AG20443 (cell line): ENCODE measurements at places on chromosomes 7 and 10.

DNA sequence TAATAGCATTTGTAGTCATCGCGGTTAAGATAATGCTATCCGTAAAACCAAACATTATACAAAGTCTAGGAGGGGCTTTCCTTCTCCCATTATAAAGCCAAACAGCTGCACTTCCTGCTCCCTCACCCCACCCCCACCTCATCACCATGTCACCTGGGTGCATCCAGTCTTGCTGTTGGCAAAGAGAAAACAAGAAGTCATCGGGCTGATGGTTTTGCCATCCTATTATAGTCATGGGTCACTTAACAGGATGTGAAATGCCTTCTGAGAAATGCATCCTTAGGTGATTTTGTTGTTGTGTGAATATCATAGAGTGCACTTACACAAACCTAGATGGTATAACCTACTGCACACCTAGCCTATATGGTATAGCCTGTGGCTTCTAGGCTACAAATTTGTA lies 157.0 kb downstream of the BMPER start:
- DNase-seq = no peak

DNA sequence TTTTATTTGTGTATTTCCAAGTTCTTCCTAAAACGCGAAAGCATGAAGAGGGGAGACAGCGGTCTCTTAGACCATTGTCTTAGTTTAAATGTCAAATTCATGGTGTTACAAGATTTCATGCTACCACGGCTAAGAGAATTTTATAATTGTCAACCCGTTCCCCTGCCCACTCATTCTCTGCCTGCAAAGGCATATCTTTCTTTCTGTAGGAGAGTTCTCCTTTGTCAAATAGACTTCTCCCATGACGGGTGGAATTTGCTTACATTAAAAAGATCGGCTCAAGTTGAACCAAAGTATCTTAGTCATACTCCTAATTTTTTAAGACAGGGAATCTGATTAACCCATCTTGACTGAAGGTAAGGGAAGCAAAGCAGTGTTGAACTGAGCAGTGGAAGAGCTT lies 539.2 kb downstream of the REEP3 start:
- DNase-seq = no peak

DNA sequence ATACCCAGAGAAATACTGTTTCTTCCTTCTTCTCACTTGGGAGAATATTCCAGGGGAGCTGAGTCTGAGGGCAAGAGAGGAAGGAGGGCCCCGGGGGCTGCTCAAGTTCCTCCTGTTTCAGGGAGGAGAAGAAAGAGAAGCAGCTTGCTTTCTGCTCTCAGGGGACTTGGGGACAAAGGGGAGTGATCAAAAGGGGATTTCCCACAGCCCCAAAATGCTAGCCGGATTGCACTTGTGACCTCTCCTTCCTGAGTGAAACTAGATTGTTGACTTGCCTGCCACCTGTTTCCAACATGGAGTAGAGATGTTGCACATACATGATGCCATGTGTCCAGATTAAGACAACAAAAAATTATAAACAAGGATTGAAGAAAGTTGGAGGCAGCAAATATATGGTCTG lies 28.7 kb upstream of the PDCD4 start:
- no peak for DNase-seq

DNA sequence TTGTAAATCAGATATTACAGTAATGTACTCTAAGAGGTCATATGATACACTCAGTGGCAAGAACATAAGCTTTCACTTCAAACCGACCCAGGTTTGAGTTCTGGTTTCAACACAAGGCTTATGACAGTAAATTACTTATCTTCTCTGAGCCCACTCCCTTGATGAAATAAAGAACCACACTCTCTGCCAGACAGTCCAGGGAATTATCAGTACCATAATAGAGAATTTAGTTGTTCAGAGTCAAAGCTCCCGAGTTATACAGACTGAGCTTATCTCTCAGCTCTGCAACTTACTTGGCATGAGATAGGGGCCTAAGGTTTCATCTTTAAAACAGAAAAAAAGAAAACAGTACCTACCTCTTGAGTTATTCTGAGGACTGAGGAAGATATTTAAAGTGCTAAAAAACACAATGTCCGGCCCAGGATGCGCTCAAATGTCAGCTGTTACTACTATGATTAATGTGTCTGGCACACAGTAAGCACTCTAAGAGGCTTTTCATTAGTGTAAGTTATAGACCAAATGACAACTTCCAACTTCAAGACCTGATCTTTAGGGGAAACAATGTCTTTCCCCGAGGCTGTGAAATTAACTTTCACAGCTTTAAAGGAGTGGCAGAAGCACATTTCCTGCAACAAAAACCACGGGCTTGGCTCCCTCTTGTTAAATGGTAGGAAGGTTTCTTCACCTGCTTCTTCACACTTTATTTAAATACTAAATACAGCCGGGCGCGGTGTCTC lies 38.1 kb downstream of the UBE2H start:
- DNase-seq = no peak

DNA sequence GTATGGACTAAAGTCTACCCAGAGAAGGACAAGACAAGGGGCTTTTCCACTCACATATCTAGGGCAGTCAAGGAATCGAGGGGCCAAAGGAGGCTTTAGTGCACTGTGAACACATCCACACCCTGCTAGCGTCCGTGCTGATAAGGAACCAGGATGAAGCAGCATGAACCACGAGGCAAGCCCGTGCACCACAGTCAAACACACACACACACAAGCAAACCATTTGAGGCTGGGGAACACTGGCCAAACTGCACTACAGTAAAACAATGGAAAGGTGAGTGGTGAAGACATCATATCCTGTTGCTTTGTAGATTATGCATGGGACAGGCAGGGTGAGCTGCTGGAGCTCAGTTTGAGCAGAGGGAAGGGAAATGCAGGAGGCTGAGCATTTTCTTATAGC lies 177.4 kb upstream of the CDCA7L start:
- no peak for DNase-seq

- peak; percentile 75 for DNase-seq
Measured at GRCh38 chr10:124063750-124064603, 29.4 kb downstream of the CHST15 start.

DNA sequence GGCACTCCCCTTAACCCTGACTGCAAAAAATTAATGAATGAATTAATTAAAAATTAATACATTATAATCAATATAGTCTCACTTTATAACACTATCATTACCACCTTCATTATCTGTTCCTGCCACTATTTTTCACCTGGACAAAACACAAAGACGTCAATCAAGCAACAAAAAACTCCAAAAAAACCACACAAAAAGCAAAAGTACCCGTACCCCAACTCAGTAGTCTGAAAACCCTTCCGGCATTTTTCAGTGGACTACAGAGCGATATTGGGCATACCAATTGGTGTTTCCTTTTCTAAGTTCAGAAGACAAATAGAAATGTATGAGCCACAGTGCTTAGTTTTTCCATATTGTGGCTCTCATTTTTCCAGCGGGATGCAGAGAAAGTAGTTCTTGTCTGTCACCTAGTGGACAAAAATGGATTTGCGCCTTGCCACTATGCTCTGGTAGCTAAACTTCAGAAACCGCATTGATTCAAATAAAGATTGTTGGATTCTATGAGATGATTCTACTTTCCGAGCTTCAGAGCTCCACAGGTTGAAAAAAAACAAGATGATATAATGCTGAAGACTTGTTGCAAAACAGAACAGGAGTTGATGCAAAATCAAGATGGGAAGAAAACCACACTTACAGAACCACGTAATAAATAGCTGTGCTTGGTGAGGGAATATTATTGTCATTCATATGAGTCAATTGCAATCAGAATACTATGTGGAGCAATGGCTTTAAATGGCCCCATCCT lies 50.6 kb upstream of the ITGB1 start:
- peak; percentile 56 for DNase-seq

GRCh38 chr7:1748839-1749173 lies 78.7 kb downstream of the ELFN1 start:
- DNase-seq = no peak

DNA sequence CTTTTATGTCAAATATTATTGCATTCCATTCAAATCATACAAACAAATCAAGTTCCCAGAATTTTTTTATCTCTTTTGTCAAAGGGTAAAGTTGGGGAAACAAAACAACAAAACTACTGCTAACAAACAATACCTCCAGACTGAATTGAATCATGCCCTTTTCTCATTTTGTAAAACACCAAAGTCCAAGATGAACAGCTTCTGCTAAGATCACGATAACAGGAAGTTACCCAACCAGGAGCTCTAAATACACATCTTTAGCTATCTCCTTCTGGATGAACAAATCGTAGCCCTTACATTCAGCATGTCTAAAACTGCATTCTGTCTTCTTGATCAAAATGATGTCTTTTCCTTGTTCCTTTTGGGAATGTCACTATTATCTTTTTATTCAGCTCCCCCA lies 97.4 kb downstream of the CTTNBP2 start:
- no peak for DNase-seq

DNA sequence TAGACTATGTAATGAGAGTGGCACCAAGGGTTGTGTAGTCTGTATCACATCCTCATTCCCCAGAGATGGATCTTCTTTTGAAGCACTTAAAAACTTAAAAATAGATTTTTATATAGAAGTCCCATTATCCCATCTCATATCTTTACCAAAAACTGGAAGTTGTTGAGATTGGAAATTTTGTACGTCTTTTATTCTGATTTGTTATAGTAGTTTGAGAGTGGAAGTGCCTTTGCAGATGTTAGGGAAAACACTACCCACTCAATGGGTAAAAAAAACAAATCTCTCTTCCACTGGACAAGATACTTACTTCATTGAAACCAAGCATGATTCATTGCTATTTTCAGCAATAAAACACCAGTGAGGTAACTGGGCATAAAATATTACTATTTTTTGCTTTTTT lies 184.4 kb downstream of the MACC1 start:
- no peak for DNase-seq

DNA sequence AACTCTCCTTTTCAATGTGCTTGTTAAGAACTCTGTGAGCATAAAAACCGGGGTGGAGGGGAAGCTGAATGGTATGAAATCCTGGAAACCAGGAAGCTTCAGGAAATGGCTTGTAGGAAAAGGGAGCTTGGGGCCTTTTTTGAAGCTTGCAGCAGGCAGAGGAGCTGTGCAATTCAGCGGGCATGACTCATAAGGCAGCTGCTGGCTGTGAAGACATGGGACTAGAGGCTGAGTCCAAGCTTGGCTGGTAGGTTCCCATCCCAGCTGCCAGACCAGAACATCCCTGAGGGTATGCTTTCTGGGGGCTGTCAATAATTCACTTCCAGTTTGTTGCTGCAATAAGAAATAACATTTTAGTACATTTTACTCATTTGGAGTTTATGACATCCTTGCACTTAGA lies 36.8 kb upstream of the CDC14C start:
- peak; percentile 23 for DNase-seq

DNA sequence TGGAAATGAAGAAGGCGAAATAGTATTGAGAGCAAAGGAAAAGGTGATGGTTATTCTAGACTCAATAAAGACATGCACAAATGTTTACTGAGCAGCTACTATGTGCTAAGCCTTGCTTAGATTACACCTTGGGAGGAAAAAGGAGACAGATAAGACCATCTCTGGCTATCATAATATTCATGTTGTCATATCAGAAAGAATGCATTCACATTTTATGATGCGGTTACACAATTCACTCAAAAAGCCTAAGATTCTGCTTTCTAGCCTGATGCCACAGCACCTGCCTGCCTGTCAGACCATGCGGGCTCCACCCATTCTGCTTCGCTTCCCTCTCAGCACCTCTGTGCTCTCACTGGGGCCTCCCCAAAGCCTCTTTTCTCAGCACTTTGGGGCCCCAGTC lies 100.9 kb downstream of the JCAD start:
- no peak for DNase-seq

DNA sequence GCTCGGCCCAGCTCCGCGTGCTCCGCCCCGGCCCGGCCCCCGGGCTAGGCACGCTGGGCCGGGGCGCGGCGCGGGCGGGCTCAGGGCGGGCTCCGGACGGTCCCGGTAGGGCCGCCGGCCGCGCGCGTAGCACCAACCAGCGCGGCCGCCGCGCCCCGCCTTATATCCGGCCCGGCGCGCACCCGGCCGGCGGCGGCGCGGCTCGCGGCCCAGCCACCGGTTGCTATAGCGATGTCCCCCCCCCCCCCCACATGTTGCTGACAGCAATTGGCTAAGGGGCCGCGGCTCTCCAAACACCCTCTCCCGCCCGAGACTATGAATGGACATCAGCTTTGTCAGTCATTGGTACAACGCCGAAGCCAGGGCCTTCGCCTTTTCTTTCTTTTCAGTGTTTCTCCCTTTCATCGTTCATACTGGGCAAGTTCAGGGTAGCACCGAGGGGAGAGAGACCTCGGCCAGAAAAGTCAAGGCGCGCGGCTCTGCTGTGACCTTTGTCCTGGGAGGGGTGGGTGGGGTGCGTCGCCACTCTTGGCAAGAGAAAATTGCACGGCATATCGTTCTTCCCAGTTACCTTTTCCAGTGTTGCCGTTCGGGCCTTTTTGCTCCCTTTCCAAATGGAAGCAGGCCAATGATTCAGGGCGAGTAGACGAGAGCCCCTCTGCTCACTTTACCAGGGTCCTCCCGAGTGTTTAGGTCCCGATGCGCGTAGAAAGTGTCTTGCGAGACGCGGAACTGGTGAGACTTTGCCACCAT lies 354.2 kb downstream of the DNAJB6 start:
- DNase-seq = peak; percentile 80

DNA sequence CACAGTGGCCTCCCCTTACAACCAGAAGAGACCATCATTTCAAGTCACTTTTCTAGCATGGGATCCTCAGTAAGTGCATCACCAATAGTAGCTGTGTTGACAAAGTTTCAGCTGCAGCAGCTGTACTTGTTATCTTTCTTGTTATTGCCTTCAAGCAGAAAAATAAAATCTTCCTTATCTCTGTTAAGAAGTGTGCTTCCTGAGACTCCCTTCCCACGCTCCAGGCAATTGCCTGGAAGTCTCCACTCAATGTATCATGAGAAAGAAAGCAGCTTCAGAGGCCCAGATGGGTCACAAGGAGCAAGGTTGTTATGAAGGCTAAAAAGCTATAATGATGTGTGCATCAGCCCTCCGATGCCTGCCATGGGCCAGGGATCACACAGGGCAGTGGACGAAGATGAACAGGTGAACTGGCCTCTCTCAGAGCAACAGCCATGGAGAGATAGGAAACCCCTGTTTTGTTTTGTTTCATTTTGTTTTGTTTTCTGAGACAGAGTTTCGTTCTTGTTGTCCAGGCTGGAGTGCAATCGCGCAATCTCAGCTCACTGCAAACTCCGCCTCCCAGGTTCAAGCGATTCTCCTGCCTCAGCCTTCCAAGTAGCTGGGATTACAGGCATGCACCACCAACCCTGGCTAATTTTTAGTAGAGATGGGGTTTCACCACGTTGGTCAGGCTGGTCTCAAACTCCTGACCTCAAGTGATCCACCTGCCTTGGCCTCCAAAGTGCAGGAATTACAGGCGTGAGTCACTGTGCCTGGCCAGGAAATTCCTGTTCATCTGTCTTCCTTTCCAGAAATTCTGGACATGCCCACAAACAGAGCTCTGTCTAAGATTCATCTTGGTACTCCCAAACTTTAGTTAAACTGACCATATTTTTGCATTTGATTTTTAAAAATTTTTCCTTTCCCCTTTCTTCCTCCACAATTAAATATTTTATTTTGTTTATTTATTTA lies 340.5 kb downstream of the TNS3 start:
- no peak for DNase-seq

GRCh38 chr7:98869027-98869596 lies 702 bp downstream of the TMEM130 start:
- no peak for DNase-seq

GRCh38 chr7:39667341-39667923 lies 44.1 kb downstream of the RALA start:
- peak; percentile 21 for DNase-seq
